ENCODE measurements at places on chromosomes 5 and 9. TPM values are rescaled to one million over a fixed set of nuclear protein-coding genes. Genes with fewer than 3 reads are reported as not detected.

UNC5A gene
- total RNA-seq: not detected

LECT2 gene
- not detected for total RNA-seq

KLF4 gene
- total RNA-seq: 55.3 TPM

FBP2 gene
- not detected for total RNA-seq

ERAP2 gene
- 42.7 TPM for total RNA-seq

KCNV2 gene
- not detected for total RNA-seq

PTTG1 gene
- 16.0 TPM for total RNA-seq

HIGD2A gene
- 135 TPM for total RNA-seq

PGM5 gene
- 0.40 TPM for total RNA-seq

ANKS6 gene
- total RNA-seq: 9.6 TPM

MCCC2 gene
- 27.9 TPM for total RNA-seq

CBY3 gene
- total RNA-seq: not detected

FOXE1 gene
- not detected for total RNA-seq

GHR gene
- total RNA-seq: not detected

CAMK2A gene
- not detected for total RNA-seq

CDH6 gene
- 0.21 TPM for total RNA-seq

SCGB3A2 gene
- total RNA-seq: not detected

PRLR gene
- not detected for total RNA-seq

ZFR gene
- 63.7 TPM for total RNA-seq

PAEP gene
- not detected for total RNA-seq

ADAMTS16 gene
- not detected for total RNA-seq

EIF4E1B gene
- not detected for total RNA-seq

PKD2L2 gene
- total RNA-seq: not detected

GABRG2 gene
- total RNA-seq: not detected

CTNND2 gene
- total RNA-seq: 0.94 TPM

C9 gene
- total RNA-seq: not detected

CCL21 gene
- not detected for total RNA-seq

AIF1L gene
- 0.22 TPM for total RNA-seq

RNF14 gene
- 16.5 TPM for total RNA-seq

FRMD3 gene
- total RNA-seq: 1.4 TPM

LCN9 gene
- not detected for total RNA-seq

PCDHA12 gene
- not detected for total RNA-seq

CA9 gene
- total RNA-seq: not detected

TRPM6 gene
- total RNA-seq: 0.10 TPM

PCDHAC1 gene
- not detected for total RNA-seq

TRIM36 gene
- 0.40 TPM for total RNA-seq

CARD9 gene
- 0.86 TPM for total RNA-seq
